ENCODE measurements at places on chromosomes 12 and 14.

DNA sequence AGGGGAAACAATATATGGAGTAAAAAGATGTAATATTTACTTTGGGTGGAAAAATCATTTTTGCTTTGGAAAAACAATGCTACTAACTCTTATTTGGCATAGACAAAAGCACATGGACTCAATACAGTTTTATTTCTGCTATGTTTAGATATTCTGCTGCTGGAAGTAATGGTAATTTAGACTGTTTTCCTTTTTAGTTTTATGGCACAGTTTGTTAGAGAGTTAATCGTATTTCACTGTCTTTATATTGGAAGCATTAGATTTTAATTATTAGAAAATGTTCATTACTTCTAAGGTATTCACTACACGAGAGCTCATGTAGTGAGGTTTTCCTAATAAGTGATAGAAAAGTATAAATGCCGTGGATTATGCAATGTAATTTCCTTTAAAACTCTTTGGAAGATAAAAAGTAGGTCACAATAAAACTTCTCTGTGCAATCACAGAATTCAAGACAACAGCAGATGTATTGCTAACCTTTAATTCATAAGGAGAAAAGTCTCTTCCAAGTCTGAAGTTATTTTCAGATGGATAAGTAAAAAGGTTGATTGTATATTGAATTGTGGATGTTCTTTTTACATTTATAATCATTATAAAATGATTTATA lies 851.8 kb downstream of the TMTC2 start:
- DNase-seq: no peak

GRCh38 chr12:112941528-112942335 lies 3.5 kb downstream of the OAS3 start:
- no peak for DNase-seq

GRCh38 chr12:110796952-110797351 lies 49.8 kb upstream of the CCDC63 start:
- DNase-seq: no peak

- DNase-seq: no peak
Observed at GRCh38 chr12:125406131-125406530, 340.9 kb downstream of the AACS start.

DNA sequence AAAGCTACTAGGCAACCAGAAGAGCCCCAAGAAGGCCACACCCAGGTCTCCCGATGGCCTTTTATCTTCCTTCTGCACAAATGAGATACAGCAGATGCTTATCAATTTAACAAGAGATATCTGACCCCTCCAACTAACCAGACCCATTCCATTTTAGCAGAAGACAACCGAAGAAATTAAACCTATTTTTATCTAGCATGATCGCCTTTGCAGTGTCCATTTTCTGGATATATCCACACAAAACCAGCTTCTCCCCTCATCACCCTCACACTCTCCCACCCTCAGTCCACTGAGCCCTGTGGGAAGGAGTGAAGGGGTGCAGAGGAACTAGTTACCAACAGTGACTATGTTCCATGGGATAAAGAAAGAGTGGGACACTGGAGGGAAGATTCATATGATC lies 20.9 kb upstream of the DHRS4 start:
- DNase-seq: no peak

DNA sequence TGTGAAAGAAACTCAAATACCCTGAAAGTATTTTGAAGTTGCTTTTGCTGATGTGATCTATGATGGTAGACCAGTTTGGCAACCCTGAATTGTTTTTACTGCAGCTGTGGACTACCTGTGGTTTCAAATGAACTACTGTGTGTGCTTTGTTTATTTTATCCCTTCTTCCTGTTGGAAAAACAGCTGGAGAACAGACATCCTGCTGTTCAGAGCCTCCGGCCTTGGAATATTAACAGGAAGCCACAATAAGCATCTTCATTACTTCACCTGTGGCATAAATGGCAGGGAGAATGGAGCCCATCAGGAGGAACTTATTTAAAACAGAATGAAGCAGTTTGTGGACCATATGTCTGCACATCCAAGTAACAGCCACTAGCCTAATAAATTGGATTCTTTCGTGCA lies 104.8 kb downstream of the DUSP6 start:
- no peak for DNase-seq

DNA sequence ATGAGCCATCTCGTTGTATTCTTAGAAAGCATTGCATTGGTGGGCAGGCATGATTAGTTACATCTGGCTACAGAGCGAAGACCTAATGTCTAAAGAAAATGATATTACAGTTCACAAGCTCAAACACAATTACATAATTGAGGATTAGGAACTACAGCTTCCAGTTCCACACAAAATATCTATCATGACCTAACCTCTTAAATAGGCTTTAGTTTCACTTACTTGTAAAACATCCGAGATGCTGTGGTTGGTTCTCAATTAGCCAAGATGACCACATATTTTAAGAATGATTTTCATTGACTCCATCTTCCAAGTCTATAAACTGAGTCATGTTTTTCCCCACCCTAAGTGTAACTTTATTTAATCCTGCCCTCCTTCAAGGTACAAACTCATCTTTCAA lies 69.5 kb downstream of the LRIG3 start:
- DNase-seq: no peak

Measured in HEK293T (cell line).